ENCODE measurements at places on chromosomes 12 and 14. TPM values are rescaled to one million over a fixed set of nuclear protein-coding genes. Genes with fewer than 3 reads are reported as not detected.

Gene PLD4
- polyA plus RNA-seq = not detected

Gene TMEM179
- 8.6 TPM for polyA plus RNA-seq

Gene KRT79
- 0.81 TPM for polyA plus RNA-seq

Gene CACNA1C
- 0.39 TPM for polyA plus RNA-seq

Gene IL22
- 2.3 TPM for polyA plus RNA-seq

Gene IL23A
- polyA plus RNA-seq = not detected

Gene OTX2
- polyA plus RNA-seq = not detected
